Activated naive CD4-positive, alpha-beta T cell treated with Interleukin-2 at 50 U/mL for 16 hours (primary cell): ENCODE measurements at places on chromosomes 4 and X.

- no peak for DNase-seq
Measured at GRCh38 chr4:99856166-99856565, 38.1 kb downstream of the LAMTOR3 start.

- DNase-seq = no peak
Measured at GRCh38 chrX:371907-372306, 14.8 kb downstream of the PPP2R3B start.

DNA sequence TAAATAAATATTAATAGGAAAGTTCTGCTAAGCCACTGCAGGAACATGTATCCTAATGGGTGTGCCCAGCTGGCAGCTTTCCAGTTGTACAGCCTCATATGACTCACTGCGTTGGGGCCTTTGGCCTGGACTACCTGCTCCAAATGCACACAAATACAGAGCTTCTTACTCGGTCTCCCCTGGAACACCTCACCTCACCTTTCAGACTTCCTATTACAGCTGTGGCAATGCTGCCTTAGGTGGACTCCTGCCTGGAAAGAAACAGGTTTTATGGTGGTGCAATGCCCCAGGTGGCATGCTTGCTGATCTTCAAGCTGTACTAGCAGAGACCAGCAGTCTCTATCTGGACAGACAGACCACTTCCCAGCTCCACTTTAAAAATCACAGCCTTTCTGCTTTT is 85.7 kb upstream of the EXOC1L start:
- DNase-seq = no peak

DNA sequence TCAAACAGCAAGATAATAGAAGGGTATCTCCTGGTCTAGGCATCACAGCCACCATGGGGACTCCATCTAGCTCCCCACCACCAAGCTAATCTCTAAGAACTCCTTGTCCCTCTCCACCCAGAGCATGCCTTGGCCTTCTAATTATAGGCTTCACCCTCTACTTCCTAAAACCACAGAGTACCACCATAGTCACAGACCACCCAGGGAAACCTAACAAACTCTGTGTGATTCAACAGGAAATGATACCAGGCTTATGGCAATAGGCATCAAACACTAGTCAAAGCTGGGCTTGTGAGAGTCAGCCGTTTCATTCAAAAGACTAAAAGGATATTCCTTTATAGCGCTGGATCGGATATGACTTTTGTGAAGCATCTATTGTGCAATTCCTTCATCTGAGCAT is 91.5 kb upstream of the NALF2 start:
- DNase-seq = no peak

- DNase-seq = no peak
Measured at GRCh38 chr4:85498068-85498733, 23.3 kb downstream of the ARHGAP24 start.

DNA sequence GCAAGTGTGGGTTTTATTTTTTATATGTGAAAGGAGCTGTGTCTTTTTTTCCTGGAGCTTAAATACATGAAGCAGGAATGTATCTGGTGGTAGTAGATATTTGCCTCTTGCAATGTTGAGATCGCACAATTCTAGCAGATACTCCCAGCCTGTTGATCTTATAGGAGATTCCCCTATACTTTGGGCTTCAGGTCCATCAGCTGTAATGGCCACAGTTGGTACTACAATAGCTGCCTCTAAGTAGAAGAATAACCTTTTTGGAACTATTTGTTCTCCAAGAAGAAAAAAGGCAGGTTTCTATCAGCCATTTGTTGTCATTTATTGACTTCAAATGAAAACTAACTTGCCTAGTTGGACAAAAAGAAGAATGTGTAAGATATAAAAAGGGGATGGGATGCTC is 37.7 kb downstream of the LIMCH1 start:
- DNase-seq = no peak

GRCh38 chrX:24799078-24799477 is 105.4 kb downstream of the POLA1 start:
- DNase-seq = no peak

DNA sequence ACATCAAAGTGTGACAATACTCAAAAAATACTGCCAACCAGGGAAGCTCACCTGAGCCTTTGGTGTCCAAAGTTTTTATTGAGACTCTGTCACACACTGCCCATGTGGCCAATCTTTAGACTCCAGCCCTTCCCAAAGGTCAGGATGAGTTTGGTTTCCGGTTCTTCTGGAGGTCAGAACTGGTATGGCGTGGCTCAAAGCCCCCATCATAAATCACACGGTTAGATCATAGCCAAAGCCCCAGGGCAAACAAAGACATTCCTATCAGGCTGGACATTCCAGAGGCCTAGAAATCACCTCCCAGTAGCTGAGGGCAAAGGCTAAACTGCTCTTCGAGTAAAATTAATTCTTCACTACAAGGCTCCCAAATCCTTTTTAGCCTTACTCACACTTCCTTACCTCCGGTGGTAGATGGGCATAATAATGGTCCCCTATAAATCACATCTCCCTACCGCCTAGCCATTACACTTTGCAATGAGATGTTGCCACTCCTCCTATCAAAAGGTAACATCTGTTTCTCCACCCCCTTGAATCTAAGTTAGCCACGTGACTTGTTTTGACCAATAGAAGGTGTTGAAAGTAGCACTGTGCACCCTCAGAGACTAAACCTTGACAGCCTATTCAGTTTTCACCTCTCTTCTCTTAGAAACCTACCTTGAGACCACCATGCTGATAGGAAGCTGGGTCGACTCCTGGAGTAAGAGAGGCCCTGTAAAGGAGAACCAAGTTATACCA is 137.8 kb upstream of the DUSP21 start:
- DNase-seq = no peak

DNA sequence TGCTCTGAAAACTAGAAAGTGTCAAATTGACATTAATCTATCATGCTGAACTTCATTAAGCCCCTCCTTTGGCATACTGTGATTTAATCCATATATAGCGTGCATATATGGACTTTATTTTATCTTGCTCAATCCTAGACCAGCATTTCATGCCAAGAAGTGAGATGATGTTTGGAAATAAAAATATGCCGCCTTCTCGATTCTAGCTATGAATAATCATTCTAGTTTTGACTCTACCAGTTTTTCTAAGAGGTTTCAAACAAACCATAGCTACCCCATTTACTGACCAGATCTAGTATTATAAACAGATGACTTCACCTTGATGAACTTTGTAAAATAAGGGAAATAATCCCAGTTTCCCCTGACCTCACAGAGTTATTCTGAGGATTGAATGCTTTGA is 95.0 kb downstream of the ARX start:
- no peak for DNase-seq

- peak; percentile 16 for DNase-seq
Measured at GRCh38 chrX:11143931-11144678, 33.0 kb downstream of the HCCS start.

GRCh38 chr4:54513204-54513603 is 144.6 kb upstream of the KIT start:
- DNase-seq = no peak

DNA sequence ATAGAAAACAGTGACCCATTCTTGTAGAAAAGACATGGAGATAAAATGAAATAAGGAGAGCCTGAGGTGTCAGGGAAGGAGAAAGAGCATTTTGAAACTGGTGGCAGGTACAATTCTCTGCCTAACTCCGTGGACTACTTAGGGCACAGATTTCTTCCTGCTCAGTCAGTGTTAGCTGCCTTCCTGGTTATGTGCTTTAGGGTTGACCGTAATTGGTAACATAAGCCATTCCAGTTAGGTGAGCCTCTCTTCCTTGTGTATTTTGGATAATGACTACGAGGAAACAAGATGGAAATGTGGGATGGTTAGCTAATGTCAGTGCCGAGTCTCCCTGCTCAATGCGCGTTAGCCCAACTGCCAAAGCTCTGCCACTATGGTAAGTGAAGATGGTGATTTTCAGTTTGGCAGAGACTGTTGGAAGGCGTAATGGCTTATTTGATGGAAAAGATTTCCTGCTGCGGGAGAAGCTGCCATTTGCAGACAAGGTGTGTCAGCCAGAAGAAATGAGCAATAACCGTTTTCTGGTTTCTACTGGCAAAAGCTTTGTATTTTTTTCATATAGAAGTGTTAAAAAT is 174.1 kb downstream of the CBR4 start:
- DNase-seq = no peak

- DNase-seq = no peak
Measured at GRCh38 chr4:3877236-3877635, 111.1 kb downstream of the ADRA2C start.

- no peak for DNase-seq
Measured at GRCh38 chrX:34655501-34656455, 1.3 kb downstream of the TMEM47 start.

GRCh38 chr4:181301735-181302710 is 941.2 kb upstream of the TENM3 start:
- DNase-seq = no peak

GRCh38 chr4:73222466-73223257 is 35.9 kb downstream of the ANKRD17 start:
- peak; percentile 42 for DNase-seq

DNA sequence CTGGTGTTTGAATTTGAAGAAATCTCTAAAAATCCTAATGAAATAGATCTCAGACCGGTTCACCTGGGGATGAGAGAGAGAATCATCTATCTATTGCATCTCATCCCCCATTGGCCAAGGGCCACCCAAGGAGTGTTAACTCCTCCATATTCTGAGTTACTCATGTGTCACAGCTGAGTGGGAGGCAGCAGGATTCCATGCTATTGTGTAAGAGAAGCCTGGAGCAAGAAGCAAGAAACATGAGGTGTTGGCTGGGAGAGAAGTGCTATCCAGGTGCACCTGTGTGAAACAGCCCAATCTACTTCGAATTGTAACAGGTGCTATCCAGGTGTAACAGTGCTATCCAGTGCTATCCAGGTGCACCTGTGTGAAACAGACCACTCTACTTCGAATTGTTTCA is 150.3 kb upstream of the MAOA start:
- no peak for DNase-seq

DNA sequence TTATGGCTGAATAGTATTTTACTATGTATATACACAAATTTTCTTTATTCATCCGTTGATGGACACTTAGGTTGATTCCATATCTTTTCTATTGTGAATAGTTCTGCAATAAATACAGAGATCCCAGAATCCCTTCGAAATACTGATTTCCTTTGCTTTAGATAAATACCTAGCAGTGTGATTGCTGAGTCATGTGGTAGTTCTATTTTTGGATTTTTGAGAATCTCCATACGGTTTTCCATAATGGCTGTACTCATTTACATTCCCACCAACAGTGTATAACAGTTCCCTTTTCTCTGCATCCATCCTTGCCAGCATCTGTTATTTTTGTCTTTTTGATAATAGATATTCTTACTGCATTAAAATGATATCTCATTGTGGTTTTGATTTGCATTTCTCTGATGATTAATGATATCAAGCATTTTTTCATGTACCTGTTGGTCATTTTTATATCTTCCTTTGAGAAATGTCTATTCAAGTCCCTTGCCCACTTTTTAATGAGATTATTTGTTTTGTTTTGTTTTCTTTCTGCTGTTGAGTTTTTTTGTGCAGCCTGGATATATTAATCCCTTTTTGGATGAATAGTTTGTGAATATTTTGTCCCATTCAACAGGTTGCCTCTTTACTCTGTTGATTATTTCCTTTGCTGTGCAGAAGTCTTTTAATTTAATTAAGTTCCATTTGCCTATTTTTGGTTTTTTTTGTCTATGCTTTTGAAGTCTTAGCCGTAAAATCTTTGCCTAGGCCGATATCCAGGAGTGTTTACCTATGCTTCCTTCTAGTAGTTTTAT is 466.7 kb upstream of the TENM3 start:
- DNase-seq = no peak

GRCh38 chr4:37745946-37746345 is 59.8 kb upstream of the RELL1 start:
- no peak for DNase-seq

- no peak for DNase-seq
Measured at GRCh38 chrX:77731821-77732419, 54.1 kb downstream of the ATRX start.

- DNase-seq = no peak
Measured at GRCh38 chrX:10310511-10310910, 153.7 kb downstream of the CLCN4 start.

DNA sequence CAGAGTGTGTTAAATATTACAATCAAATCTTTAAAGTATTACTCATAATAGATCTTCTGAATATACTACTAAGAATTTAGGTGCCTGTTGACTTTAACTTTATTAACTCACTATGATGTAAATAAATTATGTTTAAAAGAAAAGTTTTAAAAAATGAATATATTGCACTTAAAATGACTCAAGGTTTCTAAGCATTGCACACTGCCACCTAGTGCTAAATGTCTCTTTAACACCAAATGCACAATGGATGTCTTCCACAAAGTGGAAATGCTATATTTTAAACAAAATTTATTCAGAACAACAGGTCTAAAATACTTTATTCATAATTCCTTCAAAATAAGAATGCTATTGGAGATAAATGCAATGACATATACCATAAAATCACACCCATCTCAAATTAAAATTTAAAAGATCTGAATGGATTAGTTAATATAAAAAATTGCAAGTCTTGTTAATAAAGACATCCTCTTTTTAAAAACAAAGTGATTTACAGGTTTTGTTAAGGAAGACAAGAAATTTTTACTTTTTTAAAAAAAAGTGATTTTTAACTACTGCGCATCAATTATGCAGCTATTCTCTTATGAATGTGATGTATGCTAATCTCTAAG is 5.5 kb downstream of the INPP4B start:
- DNase-seq = no peak

DNA sequence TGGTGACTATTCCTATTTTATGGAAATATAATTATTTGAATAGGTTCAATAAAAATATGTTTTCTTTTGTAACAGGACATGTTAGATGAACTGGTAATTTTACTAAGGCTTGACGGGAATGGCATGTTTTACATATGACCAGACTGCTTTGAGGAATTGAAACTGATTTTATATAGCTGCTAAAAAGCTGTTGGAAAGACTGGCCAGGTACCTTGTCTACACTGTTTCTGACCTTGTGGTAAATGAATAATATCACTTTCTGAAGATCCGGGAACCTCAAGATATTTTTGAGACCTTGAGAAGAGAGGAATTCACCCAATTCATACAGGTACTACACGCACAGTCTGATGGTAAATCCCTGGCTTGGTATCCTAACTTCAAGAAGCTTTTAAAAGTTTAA is 42.1 kb upstream of the USP46 start:
- DNase-seq = no peak

GRCh38 chr4:189838821-189839497 is 101.7 kb upstream of the FRG1 start:
- DNase-seq = no peak

DNA sequence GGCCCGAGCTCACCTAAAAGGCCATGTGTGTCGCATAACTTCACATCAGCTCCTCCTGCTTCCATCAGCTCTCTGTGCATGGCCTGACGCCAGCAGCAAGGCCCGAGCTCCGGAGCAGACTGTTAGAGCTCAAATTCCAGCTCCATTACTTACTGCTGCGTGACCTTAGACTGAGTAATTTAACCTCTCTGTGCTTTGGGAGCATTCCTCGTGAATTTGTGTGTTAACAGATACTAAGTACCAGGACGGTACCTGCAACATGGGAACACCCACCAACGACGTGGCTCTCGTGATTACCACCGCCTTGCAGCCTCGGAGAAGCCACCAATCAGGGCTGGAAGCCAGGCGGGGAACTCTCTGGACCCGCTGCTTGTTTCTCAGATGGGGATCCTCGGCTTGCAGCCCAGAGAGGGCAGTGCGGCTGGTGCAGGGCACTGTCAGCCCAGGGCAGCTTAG is 12.9 kb downstream of the LETM1 start:
- DNase-seq = no peak
